ENCODE measurements at places on chromosomes 12 and 14.

GRCh38 chr14:104181761-104182530, 43.6 kb downstream of the KIF26A start:
- DNase-seq, result no peak

DNA sequence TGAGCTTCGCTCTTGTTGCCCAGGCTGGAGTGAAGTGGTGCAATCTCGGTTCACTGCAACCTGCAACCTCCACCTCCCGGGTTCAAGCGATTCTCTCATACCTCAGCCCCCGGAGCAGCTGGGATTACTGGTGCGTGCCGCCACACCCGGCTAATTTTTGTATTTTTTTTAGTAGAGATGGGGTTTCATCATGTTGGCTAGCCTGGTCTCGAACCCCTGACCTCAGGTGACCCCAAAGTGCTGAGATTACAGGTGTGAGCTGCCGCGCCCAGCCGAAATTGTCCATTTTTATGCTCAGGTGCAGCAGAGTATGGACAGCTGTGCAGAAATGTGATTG, 19.2 kb upstream of the CYP46A1 start:
- DNase-seq, result no peak

GRCh38 chr12:89859508-89860220, 151.0 kb upstream of the ATP2B1 start:
- DNase-seq, result no peak

DNA sequence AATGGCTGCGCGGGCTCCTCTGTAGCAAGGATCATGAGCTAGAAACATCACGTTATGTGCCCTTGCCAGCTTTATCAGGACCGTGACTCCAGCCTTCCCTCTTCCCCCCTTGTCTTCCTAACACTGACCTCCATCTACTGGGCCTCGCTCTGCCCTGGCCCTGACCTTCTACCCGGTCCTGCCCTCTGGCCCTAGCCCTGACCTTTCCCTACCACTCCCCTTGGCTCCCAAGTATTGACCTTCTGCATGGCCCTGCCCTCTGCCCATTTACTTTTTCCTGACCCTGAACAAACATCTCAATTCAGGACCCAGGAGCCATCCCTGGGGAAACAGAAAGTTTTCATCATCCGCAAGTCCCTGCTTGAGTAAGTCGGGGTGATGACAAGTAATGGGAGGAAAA, 2.0 kb downstream of the SOAT2 start:
- DNase-seq, result no peak

DNA sequence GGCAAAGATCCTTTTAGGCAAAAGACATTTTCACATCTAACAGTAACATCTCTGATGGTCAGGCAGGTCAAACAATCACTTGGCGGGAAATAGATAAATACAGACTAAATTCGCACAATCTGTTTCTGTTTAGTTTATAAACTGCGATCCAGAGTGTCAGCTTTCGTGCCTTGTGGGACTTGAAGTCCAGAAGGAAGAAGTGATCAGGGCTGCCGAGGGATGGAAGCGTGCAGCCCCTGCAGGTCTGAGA, 245 bp upstream of the BRMS1L start:
- DNase-seq, result no peak

- no peak for DNase-seq
Measured at GRCh38 chr14:100030452-100031153, 34.6 kb upstream of the EVL start.

DNA sequence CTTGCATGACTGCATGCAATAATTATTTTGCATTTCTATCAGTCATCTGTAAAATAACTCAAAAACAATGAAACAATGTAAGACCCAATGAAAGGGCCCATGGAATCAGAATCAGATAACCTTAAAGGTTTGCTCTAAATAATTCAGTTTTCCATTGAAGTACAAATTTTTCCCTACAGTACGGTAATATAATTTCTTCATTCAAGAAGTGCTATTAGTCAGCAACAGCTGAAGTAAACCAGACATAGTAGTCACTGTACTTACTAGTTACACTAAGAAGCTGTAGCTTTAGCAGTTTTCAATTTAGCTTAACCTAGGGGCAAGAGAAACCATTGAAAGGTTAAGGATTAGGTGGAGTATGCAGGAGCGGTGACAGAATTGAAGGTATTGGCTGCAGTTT, 43.5 kb downstream of the BCAT1 start:
- DNase-seq, result no peak

GRCh38 chr12:132269271-132269968, 60.0 kb downstream of the GALNT9 start:
- DNase-seq, result no peak

- DNase-seq, result no peak
Measured at GRCh38 chr14:90154110-90154509, 92.3 kb downstream of the KCNK13 start.

DNA sequence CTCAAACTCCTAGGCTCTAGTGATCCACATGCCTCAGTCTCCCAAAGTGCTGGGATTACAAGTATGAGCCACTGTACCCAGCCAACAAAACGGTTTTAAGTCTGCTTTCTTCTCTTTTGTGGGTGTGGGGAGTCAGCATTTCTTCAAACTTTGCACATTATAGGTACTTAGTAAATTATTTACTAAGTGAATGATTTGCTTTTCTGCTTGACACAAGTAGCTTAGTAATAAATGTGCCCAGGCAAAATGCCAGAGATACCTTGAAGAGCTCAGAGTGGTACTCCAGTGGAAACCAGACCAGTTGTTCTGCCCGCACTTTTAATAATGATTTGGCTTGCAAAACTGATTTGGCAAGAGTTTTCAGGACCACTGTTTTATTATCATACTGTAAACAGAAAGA, 15.0 kb downstream of the DEPDC4 start:
- DNase-seq, result no peak

DNA sequence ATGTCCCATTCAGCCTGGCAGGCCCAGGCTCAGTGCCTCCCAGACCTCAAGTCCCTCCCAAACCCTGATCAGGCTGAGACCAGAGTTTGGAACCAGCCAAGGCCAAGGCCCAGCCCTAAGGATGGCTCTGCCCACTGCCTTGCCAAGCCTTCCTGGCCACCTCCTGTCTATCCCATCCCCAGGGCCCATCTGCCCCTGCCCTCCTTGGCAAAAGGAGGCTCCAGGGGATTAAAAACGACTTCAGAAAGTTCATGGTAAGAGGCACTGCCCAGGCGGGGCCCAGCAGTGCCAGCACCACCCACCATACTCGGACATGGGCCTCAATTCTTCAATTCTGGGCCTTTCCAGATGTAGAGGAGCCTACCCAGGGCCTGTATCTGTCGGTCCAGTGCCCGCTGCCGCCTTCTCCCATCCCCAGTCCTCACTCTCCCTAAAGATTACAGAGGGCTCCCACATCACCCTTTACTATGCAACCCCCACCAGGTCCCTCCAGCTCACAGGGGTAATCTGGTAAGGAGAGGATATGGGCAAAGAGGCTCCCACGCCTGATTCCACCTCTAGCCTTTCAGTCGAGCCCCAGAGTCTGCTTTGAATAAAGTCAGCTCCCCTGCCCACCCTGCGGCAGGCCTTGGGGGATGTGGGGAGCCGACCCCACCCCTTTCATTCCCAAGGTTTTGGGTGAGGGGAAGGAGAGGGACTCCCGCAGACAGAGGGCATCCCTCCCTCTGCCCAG, 932 bp downstream of the ADCY6 start:
- no peak for DNase-seq

GRCh38 chr12:45638386-45638785, 91.1 kb upstream of the ARID2 start:
- DNase-seq, result no peak

DNA sequence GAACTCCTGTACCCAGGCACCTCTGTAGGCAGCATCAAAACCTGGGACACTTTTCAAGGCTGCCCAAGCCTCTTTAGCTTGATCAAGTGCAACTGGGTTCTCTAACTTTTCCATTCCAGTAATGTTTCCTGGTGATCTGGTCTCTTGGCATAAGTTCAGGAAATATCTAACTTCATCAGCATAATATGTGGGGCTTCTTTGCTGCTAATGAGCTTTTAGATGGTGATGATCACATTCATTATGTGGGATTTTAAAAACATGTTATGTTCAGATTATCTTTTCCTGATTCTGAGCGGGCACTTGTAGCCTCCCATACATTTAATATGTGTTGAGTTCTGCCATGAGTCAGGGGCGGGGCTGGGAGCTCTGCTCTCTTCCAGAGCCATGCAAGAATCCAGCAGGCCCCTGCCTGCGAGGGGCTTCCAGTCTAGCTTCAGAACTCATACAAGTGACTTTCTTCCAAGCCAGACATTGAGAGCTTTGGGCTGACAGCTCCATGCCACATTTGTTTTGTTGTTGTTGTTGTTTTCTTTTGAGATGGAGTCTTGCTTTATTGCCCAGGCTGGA, 39.5 kb upstream of the RIN3 start:
- no peak for DNase-seq

DNA sequence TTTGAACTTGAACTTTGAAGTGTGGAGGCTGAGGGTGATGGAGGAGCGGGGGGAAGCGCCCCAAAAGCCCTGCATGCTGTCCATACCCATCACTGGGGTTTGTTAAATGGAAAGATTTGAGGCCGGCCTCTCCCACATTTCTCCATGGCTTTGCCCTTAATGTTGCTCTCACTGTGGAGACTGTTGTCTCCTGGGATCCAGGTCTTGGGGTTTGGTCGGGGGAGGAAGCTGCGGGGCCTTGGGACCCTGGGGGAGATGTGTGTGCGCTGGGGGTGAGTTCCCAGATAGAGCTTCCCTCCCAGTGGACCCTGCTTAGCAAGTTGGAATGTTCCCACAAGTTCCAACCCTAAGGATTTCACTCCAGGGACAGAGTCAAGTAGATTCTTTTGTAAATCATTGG, 28.0 kb upstream of the LRTM2 start:
- no peak for DNase-seq

DNA sequence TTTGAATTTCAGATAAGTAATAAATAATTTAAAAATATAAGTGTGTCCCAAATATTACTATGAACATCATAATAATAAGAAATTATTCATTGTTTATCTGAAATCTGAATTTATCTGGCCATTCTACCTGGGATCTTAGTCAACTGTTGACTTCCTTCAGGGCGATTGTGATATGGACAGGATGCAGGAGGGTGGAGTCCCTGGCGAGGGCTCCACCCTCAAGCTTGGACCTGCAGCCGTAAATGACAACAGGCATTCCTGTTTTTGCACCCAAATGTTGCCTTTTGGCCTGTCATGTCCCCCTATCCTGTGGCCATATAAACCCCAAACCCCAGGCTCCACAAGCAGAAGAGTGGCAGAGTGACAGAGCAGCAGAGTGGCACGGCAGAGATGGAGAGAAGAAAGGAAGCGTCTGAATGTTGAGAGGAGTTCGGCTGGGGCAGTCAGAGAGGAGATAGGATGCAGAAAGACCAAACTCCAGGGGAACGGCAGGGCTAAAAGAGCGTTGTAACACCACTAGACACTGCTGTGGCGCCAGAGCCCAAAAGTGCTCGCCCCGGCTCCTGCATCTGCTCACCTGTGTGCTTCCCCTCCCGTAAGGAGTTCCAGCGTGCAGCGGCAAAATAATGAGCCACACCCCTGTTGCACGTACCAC, 39.4 kb upstream of the FUT8 start:
- DNase-seq, result no peak
